Stimulated activated CD4-positive, alpha-beta T cell treated with anti-CD3 and anti-CD28 coated beads, Interleukin-1b, Interleukin-23, amount 100 ng/mL, for 1 hour (primary cell): ENCODE measurements at places on chromosomes 4 and X.

DNA sequence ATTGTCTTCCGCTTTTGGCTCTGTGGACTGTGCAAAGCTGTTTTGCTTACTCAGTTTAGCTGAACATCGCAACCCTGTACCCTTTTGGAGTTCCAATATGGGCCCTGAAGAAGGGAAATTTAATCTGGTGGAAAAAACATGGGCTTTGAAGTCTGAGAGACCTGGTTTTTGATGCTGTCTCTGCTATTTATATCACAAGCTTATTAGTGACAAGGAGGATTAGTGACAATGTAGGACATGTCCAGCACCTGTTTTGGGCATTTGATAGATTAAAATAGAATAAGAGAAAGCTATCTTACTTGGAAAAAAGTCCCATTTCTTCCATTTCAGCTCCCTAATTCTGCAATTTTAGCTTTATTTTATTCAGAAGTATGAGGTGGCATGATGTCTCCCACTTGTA lies 417.3 kb downstream of the SPRY1 start:
- no peak for DNase-seq

DNA sequence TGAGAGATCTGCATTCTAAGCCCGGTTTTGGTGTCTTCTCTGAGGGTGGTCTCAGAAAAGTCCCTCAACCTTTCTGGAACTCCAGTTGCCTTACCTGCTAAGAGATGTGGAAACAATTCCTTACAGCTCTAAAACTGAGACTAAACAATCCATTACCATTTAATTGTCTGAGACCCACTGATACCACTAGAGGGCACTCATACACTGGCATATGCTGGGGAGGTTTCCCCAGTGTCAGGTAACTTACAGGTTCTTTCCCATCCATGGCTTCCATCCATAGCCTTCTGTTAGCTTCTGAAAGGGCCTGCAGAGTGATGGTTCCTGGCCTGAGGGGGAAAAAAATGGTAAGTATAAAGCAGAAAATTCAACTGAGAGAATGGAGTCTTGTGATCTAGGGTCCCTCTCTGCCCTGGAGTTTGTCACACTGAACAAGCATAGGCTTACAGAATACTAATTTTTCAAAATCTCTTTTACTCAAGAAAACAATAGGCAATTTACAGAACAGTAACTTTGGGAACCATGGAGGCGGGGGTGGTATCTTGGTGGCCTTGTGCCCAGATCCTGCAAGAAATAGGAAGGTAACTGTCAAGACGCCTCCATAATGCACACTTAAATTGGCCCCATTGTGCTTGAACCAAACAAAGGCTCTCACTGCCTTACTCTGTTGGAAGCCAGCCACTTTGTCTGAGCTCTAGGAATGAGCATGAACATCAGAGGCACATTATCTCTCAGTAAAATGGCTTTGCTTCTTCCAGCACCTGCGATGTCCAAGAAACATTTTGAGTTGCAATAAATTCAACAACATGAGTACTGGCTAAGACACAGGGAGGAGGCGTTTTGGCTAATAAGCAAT lies 236.1 kb downstream of the OPHN1 start:
- no peak for DNase-seq

DNA sequence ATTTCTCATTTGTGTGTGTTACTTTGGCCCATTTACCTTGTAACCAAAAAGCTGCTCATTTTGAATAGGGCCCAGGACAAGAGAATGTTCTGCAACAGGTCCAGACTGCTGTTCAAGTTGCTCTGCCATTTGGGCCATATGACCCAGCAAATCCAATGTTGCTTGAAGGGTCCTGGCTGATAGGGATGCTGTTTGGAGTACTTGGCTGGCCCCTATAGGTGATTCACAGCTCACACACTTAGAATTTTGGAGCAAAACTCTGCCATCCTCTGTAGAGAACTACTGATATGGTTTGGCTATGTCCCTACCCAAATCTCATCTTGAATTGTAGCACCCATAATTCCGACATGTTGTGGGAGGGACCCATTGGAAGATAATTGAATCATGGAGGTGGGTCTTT lies 131.5 kb downstream of the AASDH start:
- no peak for DNase-seq

DNA sequence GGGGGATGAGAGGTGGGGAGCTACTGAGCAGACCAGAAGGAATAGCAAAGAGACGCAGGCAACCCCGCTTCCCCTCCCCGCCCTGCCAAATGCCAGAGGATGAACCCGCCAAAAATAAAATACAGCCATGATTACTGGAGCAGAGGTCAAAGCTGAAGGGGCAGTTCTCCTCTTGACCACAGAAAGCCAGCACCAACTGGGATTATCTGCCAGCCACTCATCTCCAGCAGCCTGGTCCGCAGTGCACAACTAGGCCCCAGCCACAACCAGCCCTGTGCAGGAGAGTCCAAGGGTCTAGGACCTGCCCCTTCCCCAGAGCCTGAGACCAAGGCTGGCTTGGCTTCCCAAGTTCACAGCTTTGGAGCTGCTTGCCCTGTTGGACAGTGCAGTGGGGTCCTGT lies 67.4 kb upstream of the BCOR start:
- no peak for DNase-seq

- DNase-seq: no peak
These were observed 124.4 kb downstream of the SPOCK3 start for GRCh38 chr4:167109859-167110258.

- no peak for DNase-seq
These were observed 179.6 kb downstream of the KDR start for GRCh38 chr4:54945838-54946237.

DNA sequence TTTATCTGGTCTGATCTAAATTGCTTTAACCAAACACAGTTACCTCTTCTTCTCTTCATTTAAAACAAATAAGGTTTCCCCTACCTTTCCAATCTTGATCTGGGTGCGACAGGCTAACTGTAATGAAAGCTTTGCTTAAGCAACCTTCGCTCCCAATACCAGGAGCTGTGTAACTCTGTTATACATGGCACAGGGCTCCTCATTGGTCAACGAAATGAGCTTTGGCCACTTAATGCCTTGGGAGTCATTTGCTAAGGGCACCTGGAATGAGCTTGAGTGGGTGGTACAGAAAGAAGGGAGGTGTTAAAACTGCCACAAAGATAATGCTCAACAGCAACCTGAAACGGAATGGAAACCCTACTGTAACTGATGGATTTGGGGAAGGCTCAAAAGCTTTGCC lies 140.5 kb downstream of the CHRNA9 start:
- DNase-seq: no peak
